ENCODE measurements at places on chromosomes 6 and 20. TPM values are rescaled to one million over a fixed set of nuclear protein-coding genes. Genes with fewer than 3 reads are reported as not detected.

Gene PBOV1
- not detected for total RNA-seq

Gene IYD
- not detected for total RNA-seq

Gene EDEM2
- total RNA-seq: 15.4 TPM

DNA sequence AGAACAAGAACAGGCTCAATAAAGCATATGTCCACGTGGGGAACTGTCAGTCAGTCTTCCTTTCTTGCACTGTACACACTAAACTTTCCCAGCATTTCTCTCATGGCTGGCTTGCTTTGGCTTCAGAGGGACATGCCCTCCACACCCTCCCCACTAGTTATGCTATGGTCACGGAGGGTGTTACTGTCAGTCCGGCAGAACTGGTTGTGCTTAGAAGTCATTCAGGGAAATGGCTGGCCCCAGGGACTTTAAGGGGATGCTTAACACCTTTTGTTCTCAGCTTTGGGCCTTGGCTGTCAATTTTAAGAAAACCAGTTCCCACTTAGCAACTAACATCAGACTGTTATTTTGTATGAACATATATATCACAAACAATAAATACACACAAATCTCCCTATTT is 55.1 kb downstream of the ELOVL5 start:
- no peak for DNase-seq

- DNase-seq: no peak
Observed at GRCh38 chr20:18999086-18999485, 185.5 kb downstream of the SCP2D1 start.

DNA sequence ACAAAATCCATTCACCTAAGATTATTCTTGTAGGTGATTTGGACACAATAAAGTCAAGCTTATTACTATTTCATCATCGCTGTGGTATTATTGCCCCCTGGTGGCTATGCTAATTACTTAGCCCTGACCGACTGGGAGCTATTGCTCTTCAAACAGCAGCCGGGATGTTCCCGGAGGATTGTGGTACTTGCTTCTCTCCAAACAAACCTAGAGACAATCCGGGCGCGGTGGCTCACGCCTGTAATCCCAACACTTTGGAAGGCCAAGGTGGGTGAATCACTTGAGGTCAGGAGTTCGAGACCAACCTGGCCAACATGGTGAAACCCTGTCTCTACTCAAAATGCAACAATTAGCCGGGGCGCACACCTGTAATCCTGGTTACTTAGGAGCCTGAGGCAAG is 15.4 kb upstream of the STMND1 start:
- DNase-seq: no peak

- no peak for DNase-seq
Observed at GRCh38 chr6:145025488-145025887, 709.8 kb downstream of the EPM2A start.

GRCh38 chr6:141513830-141514229 is 618.9 kb upstream of the GJE1 start:
- no peak for DNase-seq

DNA sequence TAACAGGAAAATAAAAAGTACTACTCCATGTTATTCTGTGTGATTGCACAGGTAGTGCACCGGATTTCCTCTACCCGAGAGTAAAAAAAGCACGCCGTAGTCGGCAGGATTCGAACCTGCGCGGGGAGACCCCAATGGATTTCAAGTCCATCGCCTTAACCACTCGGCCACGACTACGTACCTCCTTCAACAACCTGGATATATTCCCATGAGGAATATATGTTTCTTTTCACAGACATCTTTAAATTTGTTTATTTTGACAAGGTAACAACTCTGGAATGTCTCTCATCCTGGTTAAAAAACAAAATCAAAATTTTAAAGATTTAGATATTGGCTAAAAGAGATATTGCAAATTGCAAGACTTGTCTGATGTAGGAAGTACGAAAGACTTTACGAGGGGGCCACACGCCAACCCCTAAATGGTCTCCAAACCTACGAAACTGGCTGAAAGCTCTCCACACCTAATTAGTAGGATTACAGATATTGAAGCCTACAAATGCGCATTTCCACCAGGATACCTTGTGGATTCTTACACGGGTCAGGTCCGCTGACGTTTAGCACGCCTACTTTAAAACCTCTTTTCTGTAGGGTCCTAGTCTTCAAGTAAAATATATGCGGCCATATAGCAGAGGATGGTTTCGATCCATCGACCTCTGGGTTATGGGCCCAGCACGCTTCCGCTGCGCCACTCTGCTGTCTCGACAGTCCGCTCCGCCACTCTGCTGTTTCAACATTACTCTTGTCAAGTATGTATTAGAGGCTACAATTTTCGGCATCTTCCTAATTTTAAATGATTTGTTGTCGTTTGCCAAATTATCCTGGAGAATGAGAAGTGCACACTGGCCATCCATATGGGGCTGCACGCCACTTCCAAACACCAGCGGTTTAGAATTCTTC is 52.2 kb upstream of the BTN3A2 start:
- peak; percentile 90 for DNase-seq

- DNase-seq: peak; percentile 44
Observed at GRCh38 chr6:36610041-36610955, 16.1 kb downstream of the SRSF3 start.

DNA sequence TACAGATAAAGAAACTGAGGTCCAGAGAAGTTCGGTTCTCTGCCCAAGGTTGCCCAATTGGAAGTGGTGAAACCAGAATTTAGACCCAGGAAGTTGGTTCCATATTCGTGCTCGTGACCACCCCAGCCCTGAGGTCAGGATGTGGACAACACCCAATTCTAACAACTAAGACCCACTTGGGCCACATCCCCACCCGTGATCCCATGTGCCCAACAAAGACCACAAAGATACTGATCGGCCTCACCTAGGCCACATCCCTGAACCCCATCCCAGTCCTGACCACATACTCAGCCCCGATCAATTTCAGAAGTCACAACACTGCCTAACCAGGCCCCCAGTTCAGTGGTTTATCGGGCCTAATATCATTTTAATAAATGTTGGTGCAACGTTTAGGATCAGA is 138.4 kb downstream of the PREX1 start:
- DNase-seq: no peak

- no peak for DNase-seq
Observed at GRCh38 chr6:140366991-140367390, 992.5 kb upstream of the CITED2 start.

DNA sequence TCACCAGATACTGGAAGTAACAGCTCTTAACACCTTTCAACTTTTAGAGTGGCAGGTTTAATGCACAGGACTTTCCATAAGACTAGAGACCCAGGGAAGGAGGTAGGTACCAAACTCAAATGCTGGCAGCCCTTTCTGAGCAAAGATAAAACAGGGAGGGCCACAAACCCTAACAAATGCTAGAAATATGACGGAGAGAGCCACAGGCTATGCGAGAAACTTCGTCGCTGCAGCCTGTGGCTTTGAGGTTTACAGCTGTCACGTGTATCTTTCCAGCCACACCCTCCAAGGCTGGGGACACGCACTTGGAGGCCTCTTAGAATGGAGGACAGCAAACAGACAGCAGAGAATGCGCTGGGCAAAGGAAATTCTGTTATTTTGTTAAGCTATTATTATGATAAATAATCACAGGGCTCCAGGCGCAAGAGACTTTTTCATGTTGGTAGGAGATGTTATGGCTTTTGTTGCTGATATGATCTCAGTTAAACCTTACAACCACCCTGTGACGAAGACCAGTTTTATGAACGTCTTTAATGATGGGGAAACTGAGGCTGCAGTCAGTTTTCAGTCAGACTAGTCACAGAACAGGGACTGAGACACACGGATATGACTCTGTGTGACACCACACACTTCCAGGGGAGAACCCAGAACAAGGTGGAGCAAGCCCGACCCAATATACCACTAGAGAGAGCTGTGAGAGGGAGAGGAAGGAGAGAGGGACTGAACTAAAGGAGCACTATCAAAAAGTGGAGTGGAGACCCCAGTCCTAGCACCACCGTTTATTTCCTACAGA is 2.0 kb downstream of the TRAM2 start:
- no peak for DNase-seq

- no peak for DNase-seq
Observed at GRCh38 chr20:9918348-9918747, 79.5 kb upstream of the PAK5 start.

- no peak for DNase-seq
Observed at GRCh38 chr6:136137739-136138402, 112.2 kb downstream of the MTFR2 start.

DNA sequence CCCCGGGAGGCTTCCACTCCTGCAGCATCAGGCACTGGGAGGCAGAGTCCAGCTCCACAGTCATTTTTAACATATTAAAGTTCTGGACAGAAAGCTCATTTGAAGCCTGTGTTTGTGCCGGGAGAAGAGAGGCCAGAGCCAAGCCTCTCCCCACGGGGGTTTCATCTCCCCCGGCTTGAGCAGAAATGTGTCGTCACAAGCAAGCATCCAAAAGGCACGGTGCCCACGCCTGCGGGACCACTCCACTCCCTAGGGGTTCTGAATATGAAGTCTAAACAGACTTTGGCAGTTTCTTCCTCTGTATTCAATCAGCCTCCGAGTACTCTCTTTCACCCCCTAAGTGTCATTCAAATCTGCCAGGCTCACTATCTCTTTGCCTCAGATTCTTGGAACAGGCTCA is 75.3 kb downstream of the STK35 start:
- DNase-seq: no peak

GRCh38 chr6:112298816-112299281 is 44.5 kb upstream of the LAMA4 start:
- no peak for DNase-seq

GRCh38 chr6:169980826-169981450 is 229.5 kb downstream of the ERMARD start:
- DNase-seq: no peak

GRCh38 chr6:149064660-149065015 is 252.9 kb upstream of the TAB2 start:
- DNase-seq: no peak

DNA sequence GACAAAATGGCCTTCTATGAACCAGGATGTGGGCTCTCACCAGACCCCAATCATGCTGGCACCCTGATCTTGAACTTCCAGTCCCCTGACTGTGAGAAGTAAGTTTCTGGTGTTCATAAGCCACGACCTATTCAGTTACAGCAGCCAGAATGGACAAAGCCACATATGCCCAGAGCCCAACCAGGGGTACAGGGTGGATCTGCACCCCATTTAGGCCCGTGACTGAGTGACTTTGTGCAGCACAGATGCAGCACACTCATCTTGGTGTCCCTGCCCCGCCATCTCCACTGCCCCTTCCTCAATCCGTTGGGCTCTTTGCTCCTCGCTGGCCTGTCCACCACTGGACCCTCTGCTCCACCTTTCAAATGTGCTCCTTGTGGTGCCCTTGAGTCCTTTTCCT is 205.6 kb downstream of the QKI start:
- no peak for DNase-seq

DNA sequence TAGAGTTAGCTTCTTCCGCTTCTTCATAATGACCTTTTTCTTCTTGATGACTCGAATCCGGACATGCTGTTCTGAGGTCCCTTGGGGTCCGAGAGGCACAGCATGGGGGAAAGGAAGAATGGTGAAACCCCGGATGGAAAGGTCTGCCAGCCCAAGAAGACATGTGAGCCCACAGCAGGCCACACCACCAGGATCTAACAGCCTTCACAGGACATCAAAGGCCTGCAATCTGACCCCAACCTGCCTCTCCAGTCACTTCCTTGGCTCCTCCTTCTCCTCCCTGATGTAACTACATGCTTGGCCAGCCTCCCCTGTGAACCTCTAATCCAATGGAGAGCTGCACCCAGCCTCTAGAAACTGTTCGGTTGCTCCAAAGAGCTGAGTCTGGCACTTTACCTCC is 1.6 kb downstream of the CPXM1 start:
- DNase-seq: no peak

- no peak for DNase-seq
Observed at GRCh38 chr6:107866606-107867301, 42.6 kb upstream of the SCML4 start.

- DNase-seq: no peak
Observed at GRCh38 chr6:84432619-84433018, 205.2 kb upstream of the CEP162 start.

DNA sequence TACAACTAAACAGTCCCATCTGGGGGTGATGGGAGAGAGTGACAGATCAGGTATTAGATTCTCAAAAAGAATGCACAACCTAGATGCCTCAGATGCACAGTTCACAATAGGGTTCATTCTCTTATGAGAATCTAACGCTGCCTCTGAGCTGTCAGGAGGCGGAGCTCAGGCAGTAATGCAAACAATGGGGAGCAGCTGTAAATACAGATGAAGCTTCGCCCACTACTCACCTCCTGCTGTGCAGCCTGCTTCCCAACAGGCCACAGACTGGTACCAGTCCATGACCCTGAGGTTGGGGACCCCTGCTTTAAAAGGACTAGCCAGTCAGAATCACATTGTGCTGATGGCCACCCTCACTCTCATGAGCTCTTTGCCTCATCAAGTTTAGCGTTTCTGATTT is 247.0 kb upstream of the KCNQ5 start:
- no peak for DNase-seq

- no peak for DNase-seq
Observed at GRCh38 chr6:111662794-111663593, 57.3 kb upstream of the TRAF3IP2 start.

DNA sequence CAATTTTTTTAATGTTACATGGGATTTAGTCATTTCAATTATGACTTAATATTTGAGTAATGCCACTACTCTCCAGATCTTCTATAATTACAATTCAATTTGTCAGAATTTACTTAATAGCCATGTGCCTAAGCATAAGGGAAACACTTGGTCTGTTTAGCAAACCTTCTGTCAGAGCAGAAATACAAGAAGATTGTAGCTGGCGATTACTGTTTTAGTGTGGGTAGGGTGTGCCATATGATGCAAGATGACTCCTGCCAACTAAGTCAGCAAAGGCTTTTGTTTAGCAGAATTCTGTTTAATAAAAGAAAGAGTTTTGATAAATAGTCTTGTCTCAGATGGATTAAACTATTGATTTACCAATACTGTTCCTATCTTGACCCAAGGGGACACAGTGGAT is 455.4 kb downstream of the RNF144B start:
- DNase-seq: no peak

DNA sequence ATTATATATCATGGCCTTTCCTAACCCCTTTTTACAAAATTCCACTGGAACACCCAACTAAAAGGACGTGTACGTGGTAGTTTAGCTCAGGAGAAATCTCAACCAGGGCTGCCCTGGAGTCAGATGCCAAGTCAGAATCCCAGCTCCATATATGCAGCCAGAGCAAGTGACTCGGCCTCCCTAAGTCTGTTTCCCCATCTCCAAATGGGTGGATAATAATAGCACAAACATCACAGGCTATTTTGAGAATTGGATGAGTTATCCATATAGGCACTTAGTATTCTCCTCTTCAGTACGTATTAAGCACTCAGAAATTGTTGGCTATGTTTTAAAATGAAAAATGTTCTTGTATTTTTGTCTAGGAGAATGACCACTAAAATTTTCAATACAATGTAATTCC is 481.5 kb downstream of the CD109 start:
- DNase-seq: no peak

GRCh38 chr6:5776706-5777390 is 229.9 kb downstream of the NRN1 start:
- no peak for DNase-seq

DNA sequence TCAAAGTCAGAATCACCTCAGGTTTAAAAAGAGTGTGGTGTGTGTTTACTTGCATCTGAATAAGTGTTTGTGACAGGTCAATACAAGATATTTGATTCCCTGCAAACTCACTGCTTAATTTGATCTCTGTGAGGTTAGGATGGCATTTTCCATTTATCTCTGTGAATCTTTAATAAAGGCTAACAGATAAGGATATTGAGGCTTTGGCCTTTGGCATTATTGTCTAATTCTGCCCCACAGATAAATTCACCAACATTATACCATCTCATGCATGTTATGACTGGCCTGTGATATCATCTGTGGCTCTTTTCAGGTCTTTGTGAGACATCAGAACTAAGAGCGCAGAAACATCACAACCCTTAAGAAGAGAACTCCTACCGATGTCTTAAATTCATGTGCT is 84.7 kb downstream of the TRMT6 start:
- DNase-seq: no peak
